Activated T-helper 2 cell treated with anti-CD3 and anti-CD28 coated beads, Interferon-gamma antibody, Interleukin-2, Interleukin-4, amounts not matched to agents 10 μg/mL and 5 μg/mL and 100 μg/mL, durations not matched to agents 14 hours and 24 hours and 36 hours (primary cell): ENCODE measurements at places on chromosomes 11 and 22. TPM values are rescaled to one million over a fixed set of nuclear protein-coding genes. Genes with fewer than 3 reads are reported as not detected.

The POU2AF3 gene
- 0.16 TPM in 1 of 2 replicates, not detected in the other for total RNA-seq

- no peak for DNase-seq
- no peaks in the 10 kb centered on the region for H3K4me1 ChIP-seq
- H3K36me3 ChIP-seq, result peaks cover 34% of the 10 kb centered on the region
- H3K4me3 ChIP-seq, result no peak overlapping the region
- no peak overlapping the region for H3K27ac ChIP-seq
- no peaks in the 10 kb centered on the region for H3K27me3 ChIP-seq
Observed at GRCh38 chr22:24170632-24171031, 10.7 kb upstream of the SUSD2 start.

GRCh38 chr22:39825661-39826102 lies 67.9 kb downstream of the ENTHD1 start:
- peaks cover 20% of the 10 kb centered on the region for H3K4me1 ChIP-seq
- H3K36me3 ChIP-seq, result no peaks in the 10 kb centered on the region
- H3K4me3 ChIP-seq, result no peak overlapping the region
- peaks cover 43% of the 10 kb centered on the region for H3K27me3 ChIP-seq
- DNase-seq, result no peak

The SORL1 gene
- 20.2 and 20.3 TPM in 2 replicates for total RNA-seq

DNA sequence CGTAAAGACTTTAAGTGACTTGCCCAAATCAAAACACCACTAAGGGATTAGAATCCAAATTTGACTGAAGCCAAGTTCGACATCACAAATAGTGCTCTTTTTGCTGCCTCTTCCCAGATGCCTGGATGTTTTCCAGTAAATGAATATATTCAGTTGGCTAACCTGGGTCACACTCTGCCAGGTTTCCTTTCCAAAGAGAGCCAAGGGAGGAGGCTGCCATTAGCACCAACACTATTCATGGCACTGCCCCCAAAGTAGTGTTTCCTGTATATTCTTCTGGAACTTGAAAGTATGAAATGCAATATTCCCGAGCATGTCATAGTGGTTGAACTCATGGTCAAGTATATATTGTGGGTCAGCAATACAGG lies 219.3 kb upstream of the UBASH3B start:
- no peak overlapping the region for H3K4me3 ChIP-seq
- H3K27ac ChIP-seq, result no peak overlapping the region
- DNase-seq, result no peak
- H3K4me1 ChIP-seq, result no peaks in the 10 kb centered on the region
- no peaks in the 10 kb centered on the region for H3K36me3 ChIP-seq

GRCh38 chr22:25331050-25331449 lies 111.6 kb downstream of the CRYBB2 start:
- peaks cover 7% of the 10 kb centered on the region for H3K4me1 ChIP-seq
- H3K36me3 ChIP-seq, result no peaks in the 10 kb centered on the region
- H3K27me3 ChIP-seq, result no peaks in the 10 kb centered on the region
- no peak overlapping the region for H3K4me3 ChIP-seq
- DNase-seq, result no peak

DNA sequence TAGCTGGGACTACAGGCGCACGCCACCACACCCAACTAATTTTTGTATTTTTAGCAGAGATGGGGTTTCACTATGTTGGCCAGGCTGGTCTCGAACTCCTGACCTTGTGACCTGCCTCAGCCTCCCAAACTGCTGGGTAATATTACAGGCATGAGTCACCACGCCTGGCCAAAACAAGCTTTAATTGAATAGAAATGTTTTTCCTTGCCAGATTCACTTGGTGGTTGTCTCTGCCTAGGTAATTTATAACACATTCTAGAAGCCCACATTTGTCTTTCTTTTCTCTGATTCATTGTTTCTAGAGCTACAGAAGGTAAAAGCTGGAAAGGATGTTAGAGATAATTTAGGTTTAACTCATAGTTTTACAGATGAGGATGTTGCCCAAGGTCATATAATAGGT lies 41.3 kb downstream of the CECR2 start:
- no peaks in the 10 kb centered on the region for H3K4me1 ChIP-seq
- no peak overlapping the region for H3K27ac ChIP-seq
- H3K4me3 ChIP-seq, result no peak overlapping the region
- no peaks in the 10 kb centered on the region for H3K27me3 ChIP-seq

- DNase-seq, result no peak
- H3K27me3 ChIP-seq, result no peaks in the 10 kb centered on the region
- H3K4me1 ChIP-seq, result peaks cover 40% of the 10 kb centered on the region
Observed at GRCh38 chr11:118896921-118897591, 13.4 kb downstream of the CXCR5 start.

DNA sequence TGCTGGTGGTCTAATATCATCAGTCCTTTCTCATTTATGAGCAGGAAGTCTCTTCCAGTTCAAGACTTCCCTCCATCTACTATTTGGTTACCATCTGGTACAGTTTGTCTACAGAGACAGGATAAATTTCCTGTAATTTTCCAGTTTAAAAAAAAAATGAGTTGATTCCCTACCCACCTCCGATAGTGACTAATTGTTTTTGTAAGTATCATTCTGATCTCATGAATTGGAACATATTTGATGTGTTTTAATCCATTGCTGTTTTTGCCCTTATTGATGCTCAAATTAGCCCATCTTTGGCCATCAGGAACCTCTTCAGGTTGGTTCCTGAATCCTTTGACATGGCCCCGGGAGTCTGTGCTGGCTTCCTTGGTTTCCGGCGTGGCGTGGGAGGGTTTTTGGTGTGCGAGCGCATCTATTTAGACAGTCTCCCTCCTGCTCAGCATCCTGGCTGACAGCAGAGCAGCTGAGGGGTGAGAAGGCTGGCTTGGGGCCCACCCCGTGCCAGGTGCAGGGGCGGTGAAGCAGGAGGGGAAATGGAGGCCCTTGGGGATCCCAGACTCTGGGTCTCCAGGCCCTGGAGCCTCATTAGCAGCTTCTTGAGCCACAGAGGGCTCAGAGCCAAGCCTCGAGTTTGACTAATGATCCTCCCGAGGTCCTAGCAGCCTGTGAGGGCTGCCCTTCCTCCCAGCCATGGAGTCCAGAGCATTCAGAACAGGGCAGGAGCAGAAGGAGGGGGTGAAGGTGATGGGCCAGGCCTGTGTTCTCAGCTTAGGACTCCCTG lies 6.8 kb downstream of the OMP start:
- peaks cover 2% of the 10 kb centered on the region for H3K27me3 ChIP-seq
- DNase-seq, result no peak
- H3K4me1 ChIP-seq, result peaks cover 3% of the 10 kb centered on the region

The L3MBTL2 gene
- total RNA-seq, result 39.3 and 42.2 TPM in 2 replicates

DNA sequence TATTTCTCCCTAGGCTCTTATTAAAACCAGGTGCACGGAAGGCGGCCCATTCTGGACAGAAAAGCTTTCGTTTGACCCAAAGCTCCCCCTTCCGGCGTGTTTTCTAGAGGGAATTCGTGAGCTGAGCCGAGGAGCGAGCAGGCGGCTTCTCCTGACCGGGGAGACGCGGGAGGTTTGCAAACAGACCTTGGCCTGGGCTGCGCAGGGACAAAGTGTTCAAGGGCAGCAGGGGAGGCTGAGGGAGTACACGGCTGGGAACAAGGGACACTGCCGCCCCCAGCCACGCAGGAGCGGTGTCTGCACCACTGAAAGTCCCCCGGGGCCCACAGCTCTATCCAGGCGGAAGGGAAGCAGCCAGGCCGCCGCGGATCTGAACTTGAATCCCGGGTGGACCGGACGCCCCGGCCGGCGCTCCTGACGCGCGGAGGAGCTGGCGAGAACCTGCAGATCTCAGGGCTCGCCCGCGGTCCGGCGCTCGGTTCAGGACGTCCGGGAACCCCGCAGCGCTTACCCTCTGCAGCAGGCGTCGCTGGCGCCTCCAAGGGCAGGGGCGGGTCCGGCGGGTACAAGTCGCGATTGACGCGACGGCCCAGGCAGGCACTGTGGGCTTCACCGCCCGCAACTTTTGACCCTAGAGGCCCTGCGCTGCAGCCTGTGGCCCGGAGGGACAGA lies 101.9 kb downstream of the WT1 start:
- H3K36me3 ChIP-seq, result no peaks in the 10 kb centered on the region
- DNase-seq, result no peak
- no peak overlapping the region for H3K27ac ChIP-seq
- H3K4me1 ChIP-seq, result peaks cover 4% of the 10 kb centered on the region

The MS4A15 gene
- total RNA-seq, result not detected in 2 replicates

- peaks cover 23% of the 10 kb centered on the region for H3K4me1 ChIP-seq
- no peaks in the 10 kb centered on the region for H3K27me3 ChIP-seq
- no peak overlapping the region for H3K27ac ChIP-seq
- H3K4me3 ChIP-seq, result peak overlapping the region; percentile 92
- H3K36me3 ChIP-seq, result peaks cover 38% of the 10 kb centered on the region
- DNase-seq, result no peak
Observed at GRCh38 chr11:114398303-114398920, 1.9 kb downstream of the C11orf71 start.

The ARHGAP32 gene
- total RNA-seq, result 4.6 and 6.1 TPM in 2 replicates

The CAPN5 gene
- total RNA-seq, result 0.32 and 0.55 TPM in 2 replicates

DNA sequence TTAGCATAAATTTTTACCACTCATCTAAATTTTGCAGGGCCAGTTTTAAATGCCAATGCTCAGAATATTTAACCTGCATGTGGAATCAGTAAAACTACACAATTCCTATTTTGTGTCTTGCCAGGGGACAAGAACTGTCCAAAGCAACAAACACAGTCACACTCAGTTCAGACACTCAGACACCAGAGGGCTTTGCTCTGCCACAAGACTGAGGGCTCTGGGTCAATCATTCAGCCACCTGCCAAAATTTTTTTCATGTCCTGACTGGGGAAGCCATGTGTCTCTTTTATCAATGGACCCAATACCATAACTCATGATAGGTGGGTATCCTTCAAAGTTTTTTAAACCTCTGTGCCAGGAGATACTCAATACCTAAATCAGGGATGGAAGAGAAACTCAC lies 304.0 kb upstream of the ANO3 start:
- no peaks in the 10 kb centered on the region for H3K36me3 ChIP-seq
- no peak overlapping the region for H3K27ac ChIP-seq

DNA sequence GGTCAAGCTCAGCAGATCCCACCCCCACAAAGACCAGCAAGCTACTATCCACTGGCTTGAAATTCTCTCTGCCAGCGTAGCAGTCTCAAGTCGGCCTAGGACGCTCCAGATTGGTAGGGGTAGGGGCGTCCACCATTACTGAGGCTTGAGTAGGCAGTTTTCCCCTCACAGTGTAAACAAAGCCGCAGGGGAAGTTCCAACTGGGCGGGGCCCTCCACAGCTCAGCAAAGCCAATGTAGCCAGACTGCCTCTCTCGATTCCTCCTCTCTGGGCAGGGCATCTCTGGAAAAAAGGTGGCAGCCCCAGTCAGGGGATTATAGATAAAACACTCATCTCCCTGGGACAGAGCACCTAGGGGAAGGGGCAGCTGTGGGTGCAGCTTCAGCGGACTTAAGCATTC lies 1064.9 kb upstream of the TENM4 start:
- no peaks in the 10 kb centered on the region for H3K4me1 ChIP-seq
- no peaks in the 10 kb centered on the region for H3K36me3 ChIP-seq
- no peaks in the 10 kb centered on the region for H3K27me3 ChIP-seq
- no peak overlapping the region for H3K27ac ChIP-seq
- no peak overlapping the region for H3K4me3 ChIP-seq

The CYB5R2 gene
- 3.8 and 4.5 TPM in 2 replicates for total RNA-seq

The NAALAD2 gene
- not detected in 2 replicates for total RNA-seq

GRCh38 chr11:130480711-130481140 lies 32.3 kb downstream of the ADAMTS15 start:
- peaks cover 5% of the 10 kb centered on the region for H3K27me3 ChIP-seq
- H3K36me3 ChIP-seq, result no peaks in the 10 kb centered on the region
- DNase-seq, result no peak
- H3K27ac ChIP-seq, result no peak overlapping the region
- H3K4me1 ChIP-seq, result no peaks in the 10 kb centered on the region

GRCh38 chr11:3104051-3104714 lies 47.0 kb upstream of the CARS1 start:
- peaks cover under 1% of the 10 kb centered on the region for H3K4me1 ChIP-seq
- no peak for DNase-seq
- H3K36me3 ChIP-seq, result no peaks in the 10 kb centered on the region
- H3K27ac ChIP-seq, result no peak overlapping the region
- no peak overlapping the region for H3K4me3 ChIP-seq

GRCh38 chr11:12234221-12234620 lies 123.8 kb downstream of the MICAL2 start:
- DNase-seq, result no peak
- H3K27me3 ChIP-seq, result no peaks in the 10 kb centered on the region
- H3K36me3 ChIP-seq, result peaks cover 99% of the 10 kb centered on the region
- H3K4me1 ChIP-seq, result peaks cover 61% of the 10 kb centered on the region
- peak overlapping the region; percentile 96 for H3K27ac ChIP-seq
- H3K4me3 ChIP-seq, result no peak overlapping the region

The SAA2 gene
- total RNA-seq, result not detected in 2 replicates
